Stimulated activated CD8-positive, alpha-beta memory T cell treated with anti-CD3 and anti-CD28 coated beads, Interleukin-15, amount 100 ng/mL, for 48 hours (primary cell): ENCODE measurements at places on chromosomes 11 and 22.

DNA sequence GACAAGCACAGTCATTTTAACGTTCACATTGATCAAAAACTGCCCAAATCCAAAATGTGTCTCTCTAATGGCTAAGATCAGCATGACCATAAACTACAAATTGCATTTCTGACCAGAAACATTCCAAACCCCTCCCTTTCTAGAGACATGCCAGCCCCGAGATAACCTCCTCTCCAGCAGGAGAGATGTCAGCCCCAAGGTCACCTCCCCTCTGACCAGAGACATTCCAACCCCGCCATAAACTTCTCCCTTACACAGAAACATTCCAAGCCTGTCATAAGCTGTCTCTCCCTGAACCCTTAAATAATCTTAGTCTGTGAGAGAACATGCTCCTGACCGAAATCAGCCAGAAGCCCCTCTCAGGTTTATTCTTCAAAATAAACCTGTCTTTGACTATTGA lies 6.6 kb upstream of the EXT2 start:
- DNase-seq, result no peak

GRCh38 chr11:92764128-92764527 lies 205.3 kb upstream of the MTNR1B start:
- DNase-seq, result no peak

GRCh38 chr22:19292458-19293230 lies 1.1 kb upstream of the CLTCL1 start:
- no peak for DNase-seq

DNA sequence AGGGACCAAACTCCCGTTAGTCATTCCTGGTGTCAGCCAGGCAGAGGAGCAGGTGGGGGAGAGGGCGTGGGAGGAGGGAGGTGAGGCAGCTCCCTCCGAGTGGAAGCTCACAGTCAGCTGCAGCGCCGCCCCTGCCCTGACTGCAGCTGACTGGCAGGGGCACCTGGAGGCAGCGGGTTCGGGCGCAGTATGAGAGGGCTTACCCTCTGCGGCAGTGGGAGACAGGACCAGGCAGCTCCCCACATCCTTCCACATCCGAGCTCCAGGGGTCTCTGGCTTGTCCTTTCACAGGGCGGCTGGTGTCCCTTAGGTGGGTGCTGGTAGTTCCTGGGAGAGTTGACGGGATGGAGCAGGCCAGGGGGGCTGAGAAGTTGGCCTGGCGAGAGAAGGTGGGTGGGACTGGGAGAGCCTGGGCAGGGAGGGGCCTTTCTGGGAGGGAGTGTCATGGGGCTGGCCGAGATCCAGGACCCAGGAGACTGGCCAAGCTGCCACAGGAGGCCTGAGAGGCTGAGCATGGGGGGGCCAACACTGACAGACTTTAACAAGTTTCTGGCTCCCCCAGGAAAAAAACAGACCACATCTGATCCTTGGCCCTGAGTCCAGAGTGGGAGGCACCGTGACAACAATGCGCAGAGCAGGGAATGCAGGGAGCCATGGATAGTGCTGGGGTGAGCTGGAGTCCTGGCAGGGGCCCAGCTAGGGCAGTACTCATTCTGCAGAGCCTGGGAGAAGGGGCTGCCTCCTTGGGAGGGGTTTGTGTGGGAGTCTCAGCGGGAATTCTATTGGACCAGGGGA lies 4.9 kb downstream of the ADORA2A start:
- DNase-seq, result peak; percentile 49

GRCh38 chr11:85803920-85804319 lies 7.0 kb downstream of the SYTL2 start:
- no peak for DNase-seq

DNA sequence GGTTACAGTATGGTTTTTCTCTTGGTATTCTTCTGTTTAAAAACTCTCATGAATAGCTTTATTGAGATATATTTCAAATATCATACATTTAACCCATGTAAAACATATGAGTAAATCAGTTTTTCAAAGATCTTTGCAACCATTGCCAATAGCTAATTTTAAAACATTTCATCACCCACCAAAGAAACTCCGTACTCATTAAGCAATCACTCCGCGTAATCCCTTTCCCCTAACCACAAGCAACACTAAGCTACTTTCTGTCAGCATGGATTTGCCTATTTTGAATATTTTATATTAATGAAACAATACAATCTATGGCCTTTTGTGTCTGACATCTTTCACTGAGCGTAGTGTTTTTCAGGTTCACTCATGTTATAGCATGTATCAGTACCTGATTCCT lies 697.9 kb upstream of the ANO5 start:
- DNase-seq, result no peak

DNA sequence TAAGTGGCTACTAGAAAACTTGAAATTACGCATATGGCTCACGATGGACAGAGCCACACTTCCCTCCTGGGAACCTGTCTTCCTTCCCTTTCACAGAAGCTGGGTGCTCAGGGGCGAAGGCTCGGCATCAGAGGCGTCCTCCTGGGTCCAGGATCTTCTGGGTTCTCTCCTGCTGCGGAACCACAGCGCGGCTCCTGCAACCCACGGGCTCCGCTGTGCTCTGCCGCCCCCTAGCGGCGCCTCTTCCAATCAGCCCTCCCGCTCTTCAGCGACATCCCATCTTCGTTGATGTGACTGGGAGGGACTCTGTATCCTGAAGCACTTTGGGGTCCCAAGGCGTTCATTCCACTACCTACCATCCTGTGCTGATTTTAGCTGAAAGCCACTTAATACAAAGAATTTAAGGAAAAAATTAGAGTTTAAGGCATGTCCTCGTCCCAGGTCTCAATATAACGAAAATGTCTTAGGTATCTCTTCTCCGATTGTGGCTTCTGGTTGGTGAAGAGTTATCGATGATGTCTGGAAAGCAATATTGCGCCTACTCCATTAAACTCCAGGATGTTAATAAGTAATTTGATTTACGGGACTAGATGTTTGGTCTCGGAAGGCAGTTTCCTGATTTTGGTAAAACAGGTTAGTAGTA lies 14.8 kb upstream of the RPS3 start:
- peak; percentile 39 for DNase-seq

- DNase-seq, result no peak
Measured at GRCh38 chr11:129702410-129703398, 112.9 kb upstream of the TMEM45B start.

DNA sequence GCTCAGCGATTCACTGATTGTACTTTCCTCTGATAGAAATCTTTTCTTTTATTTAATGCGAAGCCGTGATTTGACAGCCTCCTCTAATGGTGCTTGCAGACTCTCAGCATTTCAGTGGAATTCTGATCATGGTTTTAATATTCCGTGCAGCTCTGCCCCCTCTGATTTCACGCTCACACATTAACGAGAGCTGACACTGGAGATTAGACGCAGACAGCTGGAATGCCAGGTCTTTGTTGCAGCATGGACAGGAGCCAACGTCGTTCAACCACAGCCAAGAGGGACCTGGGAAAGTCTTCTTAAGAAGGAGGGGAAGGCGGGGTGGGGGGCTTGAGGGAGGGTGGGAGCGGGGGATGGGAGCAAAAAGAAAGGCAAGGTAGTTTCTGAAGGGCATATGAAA lies 186.4 kb downstream of the BLID start:
- DNase-seq, result no peak

DNA sequence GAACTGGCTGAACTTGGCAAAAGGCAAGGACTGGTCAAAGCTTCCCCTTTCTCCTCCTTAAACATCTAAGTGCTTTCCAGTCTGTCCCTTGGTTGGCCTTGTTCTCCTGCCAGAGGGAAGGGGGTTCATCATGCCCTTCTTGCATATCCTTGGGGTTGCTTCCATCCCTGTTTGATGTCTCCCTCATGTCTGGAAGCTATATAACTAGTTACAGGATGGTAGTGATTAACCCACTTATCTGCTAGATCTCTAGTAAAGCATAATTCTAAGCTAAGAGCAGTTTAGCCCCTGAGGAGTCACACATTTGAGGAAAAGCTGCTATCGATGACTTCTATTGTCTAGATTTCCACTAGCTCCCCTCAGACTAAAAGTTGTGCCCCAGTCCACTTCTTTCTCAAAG lies 22.9 kb downstream of the APOL5 start:
- DNase-seq, result no peak
